ENCODE measurements at places on chromosomes 7 and 10.
A peak's percentile ranks its signal among the peaks of the same experiment; 100 is the strongest.

DNA sequence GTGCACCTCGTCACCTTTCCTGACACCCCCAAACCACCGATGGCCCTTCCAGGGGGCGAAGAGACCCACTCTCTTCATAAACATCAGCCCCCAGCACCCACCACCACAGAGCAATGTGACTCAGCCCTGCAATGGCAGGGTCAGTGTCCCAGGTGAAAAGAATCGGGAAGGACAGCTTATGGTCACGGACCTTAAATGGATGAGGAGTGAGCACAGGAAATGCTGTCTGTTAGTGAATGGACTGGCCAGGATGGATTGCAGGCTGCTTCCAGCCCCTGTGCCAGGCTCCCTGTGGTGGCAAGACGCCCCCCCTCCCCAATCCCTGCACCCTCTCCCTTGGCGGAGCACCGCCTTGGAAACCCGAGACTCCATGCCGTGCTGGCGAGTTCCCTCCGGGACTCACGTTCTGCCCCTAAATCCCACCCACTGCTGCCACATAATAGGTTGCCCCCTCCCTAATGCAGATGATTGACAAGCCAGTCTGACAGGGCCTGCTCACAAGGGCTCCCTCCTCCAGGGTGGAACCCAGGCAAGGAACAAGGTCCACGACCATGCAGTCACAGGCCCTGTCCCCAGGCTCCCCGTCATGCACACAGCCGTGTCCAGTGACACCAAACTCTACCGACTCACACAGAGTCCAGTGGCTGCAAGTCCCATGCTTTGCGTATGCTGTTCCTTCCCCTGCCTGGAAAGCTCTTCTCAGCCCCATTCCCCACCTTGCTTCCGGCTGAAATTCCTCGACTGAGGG, 7.3 kb downstream of the ASB13 start:
- no peaks in the 10 kb centered on the region for H3K27me3 ChIP-seq
- no peak overlapping the region for H3K4me3 ChIP-seq
- no peak overlapping the region for H3K27ac ChIP-seq
- no peak for DNase-seq
- no peaks in the 10 kb centered on the region for H3K4me1 ChIP-seq

GRCh38 chr7:30074422-30075030, 46.3 kb downstream of the PLEKHA8 start:
- no peak overlapping the region for H3K27ac ChIP-seq
- DNase-seq = no peak
- no peaks in the 10 kb centered on the region for H3K27me3 ChIP-seq
- H3K36me3 ChIP-seq = peaks cover 22% of the 10 kb centered on the region
- H3K4me1 ChIP-seq = no peaks in the 10 kb centered on the region

GRCh38 chr7:64183126-64183742, 23.8 kb upstream of the ZNF735 start:
- peak; percentile 75 for DNase-seq
- H3K27me3 ChIP-seq = peaks cover 9% of the 10 kb centered on the region
- no peaks in the 10 kb centered on the region for H3K4me1 ChIP-seq
- no peak overlapping the region for H3K4me3 ChIP-seq
- no peaks in the 10 kb centered on the region for H3K36me3 ChIP-seq
- no peak overlapping the region for H3K27ac ChIP-seq

GRCh38 chr10:45106236-45106856, 105.6 kb downstream of the ZNF22 start:
- no peaks in the 10 kb centered on the region for H3K4me1 ChIP-seq
- H3K4me3 ChIP-seq = no peak overlapping the region
- no peak overlapping the region for H3K27ac ChIP-seq
